Sigmoid colon (tissue), 7 donors: ENCODE measurements at places on chromosomes 5 and 9. TPM values are rescaled to one million over a fixed set of nuclear protein-coding genes. Genes with fewer than 3 reads are reported as not detected.

Gene FAM163B
- total RNA-seq: 1.1 TPM

- H3K27ac ChIP-seq: no peak overlapping the region
- H3K27me3 ChIP-seq: no peaks in the 10 kb centered on the region
- no peaks in the 10 kb centered on the region for H3K4me1 ChIP-seq
- no peaks in the 10 kb centered on the region for H3K36me3 ChIP-seq
- H3K4me3 ChIP-seq: no peak overlapping the region
Observed at GRCh38 chr9:36451949-36452348, 51.9 kb upstream of the RNF38 start.

DNA sequence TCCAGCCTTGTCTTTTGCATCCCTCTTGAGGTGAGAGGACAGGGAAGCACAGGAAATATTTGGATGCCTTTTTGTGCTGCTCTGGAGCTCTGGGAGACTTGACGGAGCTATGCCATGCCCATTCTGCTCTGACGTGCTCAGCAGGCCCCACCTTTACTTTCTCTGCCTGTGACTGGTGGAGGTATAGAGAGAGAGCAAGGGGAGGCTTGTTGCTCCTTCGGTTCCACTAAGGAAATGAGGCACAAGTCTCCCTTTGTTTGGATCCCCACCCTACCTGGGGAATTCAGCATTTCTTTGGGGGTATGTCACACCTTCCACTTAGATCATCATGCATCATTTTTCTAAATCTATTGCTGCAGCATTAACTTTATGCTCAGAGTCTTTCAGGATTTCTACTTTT, 121.8 kb upstream of the CNTLN start:
- no peaks in the 10 kb centered on the region for H3K4me1 ChIP-seq
- H3K4me3 ChIP-seq: no peak overlapping the region
- no peak overlapping the region for H3K27ac ChIP-seq

- no peak overlapping the region for H3K4me3 ChIP-seq
- no peak for DNase-seq
- no peaks in the 10 kb centered on the region for H3K27me3 ChIP-seq
- no peaks in the 10 kb centered on the region for H3K36me3 ChIP-seq
Observed at GRCh38 chr9:121819428-121820231, 168.2 kb downstream of the DAB2IP start.

Gene INSL4
- not detected for total RNA-seq

GRCh38 chr9:136820971-136821825, 13.4 kb downstream of the RABL6 start:
- H3K27me3 ChIP-seq: no peaks in the 10 kb centered on the region
- peaks cover 17% of the 10 kb centered on the region for H3K4me1 ChIP-seq
- DNase-seq: no peak
- no peak overlapping the region for H3K4me3 ChIP-seq
- peaks cover 35% of the 10 kb centered on the region for H3K36me3 ChIP-seq

GRCh38 chr5:171647043-171647903, 138.3 kb upstream of the SMIM23 start:
- H3K4me3 ChIP-seq: no peak overlapping the region
- no peak for DNase-seq
- H3K27ac ChIP-seq: no peak overlapping the region
- H3K27me3 ChIP-seq: no peaks in the 10 kb centered on the region
- no peaks in the 10 kb centered on the region for H3K36me3 ChIP-seq

- peaks cover 16% of the 10 kb centered on the region for H3K36me3 ChIP-seq
- peak overlapping the region; percentile 28 for H3K27ac ChIP-seq
- no peak overlapping the region for H3K4me3 ChIP-seq
- DNase-seq: no peak
- peaks cover 13% of the 10 kb centered on the region for H3K27me3 ChIP-seq
- peaks cover 31% of the 10 kb centered on the region for H3K4me1 ChIP-seq
Observed at GRCh38 chr9:137042751-137043727, 2.9 kb downstream of the NPDC1 start.

DNA sequence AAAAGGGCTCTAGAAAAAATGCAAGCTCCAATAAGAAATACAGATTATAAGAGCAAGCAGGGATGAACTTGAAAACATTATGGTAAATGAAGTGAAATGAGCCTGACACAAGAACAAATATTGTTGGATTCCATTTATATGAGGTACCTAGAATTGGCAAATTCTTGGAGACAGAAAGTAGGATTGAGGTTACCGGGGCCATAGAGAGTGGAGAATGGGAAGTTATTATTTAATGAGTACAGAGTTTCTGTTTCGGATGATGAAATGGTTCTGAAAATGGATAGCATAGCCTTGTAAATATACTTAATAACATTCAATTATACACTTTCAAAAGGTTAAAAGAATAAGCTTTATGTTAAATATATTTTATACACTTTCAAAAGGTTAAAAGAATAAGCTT, 75.6 kb upstream of the SLC12A2 start:
- no peak overlapping the region for H3K4me3 ChIP-seq
- H3K36me3 ChIP-seq: no peaks in the 10 kb centered on the region
- H3K27ac ChIP-seq: no peak overlapping the region

- no peak for DNase-seq
- H3K36me3 ChIP-seq: no peaks in the 10 kb centered on the region
- H3K4me1 ChIP-seq: peaks cover 2% of the 10 kb centered on the region
- peak overlapping the region; percentile 9 for H3K4me3 ChIP-seq
- H3K27ac ChIP-seq: no peak overlapping the region
Observed at GRCh38 chr9:14281136-14281795, 32.7 kb downstream of the NFIB start.

DNA sequence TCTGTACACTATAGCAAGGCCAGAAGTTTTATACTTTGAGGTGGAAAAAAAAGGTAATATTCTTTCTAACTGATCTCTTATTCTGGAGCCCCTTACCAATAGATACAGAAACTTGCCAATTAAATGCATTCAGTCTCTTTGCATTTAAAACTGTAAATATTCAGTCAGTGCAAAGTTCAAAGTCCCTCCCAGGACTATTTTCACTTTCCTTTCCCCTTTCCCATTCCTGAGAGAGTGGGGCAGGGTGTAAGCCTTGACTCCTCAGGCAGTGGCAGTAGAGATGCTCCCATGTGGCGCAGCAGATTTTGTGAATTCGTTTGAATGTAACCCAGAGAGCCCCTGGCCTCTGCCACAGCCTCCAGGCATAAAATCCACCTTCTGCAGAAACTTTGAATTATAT, 29.9 kb downstream of the CETN3 start:
- H3K27me3 ChIP-seq: no peaks in the 10 kb centered on the region
- no peak overlapping the region for H3K4me3 ChIP-seq
- no peak overlapping the region for H3K27ac ChIP-seq

Gene SLC2A6
- 1.4 TPM for total RNA-seq

DNA sequence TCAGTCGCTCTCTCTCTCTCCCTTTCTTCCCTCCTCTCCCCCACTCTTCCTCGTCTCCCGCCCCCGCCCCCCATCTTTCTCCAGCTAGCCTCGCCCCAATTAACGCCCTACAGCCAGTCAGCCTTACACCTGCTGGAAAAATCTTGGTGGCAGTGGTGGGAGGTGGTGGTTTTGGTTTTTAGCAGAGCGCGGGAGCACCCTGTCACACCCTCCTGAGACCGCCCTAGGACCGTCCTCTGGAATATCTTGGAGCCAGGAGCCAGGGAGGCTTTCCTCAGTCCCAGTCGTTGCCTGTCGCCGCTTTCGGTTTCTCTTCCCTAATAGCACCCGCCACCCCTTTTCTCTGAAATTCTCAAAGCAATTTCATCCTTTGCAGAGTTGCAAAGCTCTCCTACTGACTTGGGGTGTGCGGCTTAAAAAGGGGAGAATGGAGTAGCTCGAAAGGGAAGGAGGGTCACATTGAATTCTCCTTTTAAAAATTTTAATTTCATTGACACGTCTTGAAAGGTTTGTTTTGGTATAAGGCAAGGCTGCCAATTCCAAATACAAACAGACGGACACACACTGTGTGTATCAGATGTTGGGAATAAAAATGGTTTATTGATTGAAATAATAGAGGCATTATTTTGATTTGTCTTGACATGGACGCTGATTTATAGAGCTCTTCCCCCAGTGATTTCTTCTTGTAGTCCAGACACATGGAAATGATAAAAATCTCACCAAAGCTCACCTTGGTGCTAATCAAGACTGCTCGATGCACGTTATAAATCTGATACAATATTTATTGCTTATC, 301.3 kb downstream of the PARP8 start:
- peaks cover 40% of the 10 kb centered on the region for H3K27me3 ChIP-seq
- peak overlapping the region; percentile 41 for H3K4me3 ChIP-seq
- no peak for DNase-seq
- H3K4me1 ChIP-seq: peaks cover 16% of the 10 kb centered on the region

Gene FBP2
- not detected for total RNA-seq

- H3K4me1 ChIP-seq: no peaks in the 10 kb centered on the region
- H3K27ac ChIP-seq: no peak overlapping the region
- H3K4me3 ChIP-seq: no peak overlapping the region
- no peak for DNase-seq
Observed at GRCh38 chr5:77640589-77641396, 2.3 kb upstream of the OTP start.

DNA sequence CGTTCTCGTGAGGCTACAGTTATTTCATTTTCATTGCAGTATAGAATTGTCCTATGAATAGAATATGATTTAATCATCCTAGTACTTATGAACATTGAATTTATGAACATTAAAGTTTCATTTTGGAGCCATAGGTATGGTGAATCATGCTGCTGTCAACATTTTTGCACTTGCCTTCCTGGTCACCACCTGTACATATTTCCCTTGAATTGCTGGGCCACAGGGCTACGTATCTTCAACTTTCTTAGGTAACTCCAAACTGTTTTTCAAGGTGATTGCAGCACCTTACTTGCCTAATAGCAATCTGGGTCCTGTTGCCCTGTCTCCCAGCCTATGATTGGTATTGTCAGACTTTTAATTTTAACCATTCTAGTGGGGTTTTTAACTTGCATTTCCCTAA, 6.5 kb upstream of the RNF145 start:
- no peaks in the 10 kb centered on the region for H3K36me3 ChIP-seq
- no peak overlapping the region for H3K27ac ChIP-seq
- no peak for DNase-seq
- no peaks in the 10 kb centered on the region for H3K27me3 ChIP-seq
- no peak overlapping the region for H3K4me3 ChIP-seq

- no peak overlapping the region for H3K4me3 ChIP-seq
- H3K27ac ChIP-seq: no peak overlapping the region
- no peaks in the 10 kb centered on the region for H3K36me3 ChIP-seq
- no peaks in the 10 kb centered on the region for H3K4me1 ChIP-seq
- DNase-seq: no peak
Observed at GRCh38 chr5:16685069-16685468, 68.3 kb upstream of the RETREG1 start.

DNA sequence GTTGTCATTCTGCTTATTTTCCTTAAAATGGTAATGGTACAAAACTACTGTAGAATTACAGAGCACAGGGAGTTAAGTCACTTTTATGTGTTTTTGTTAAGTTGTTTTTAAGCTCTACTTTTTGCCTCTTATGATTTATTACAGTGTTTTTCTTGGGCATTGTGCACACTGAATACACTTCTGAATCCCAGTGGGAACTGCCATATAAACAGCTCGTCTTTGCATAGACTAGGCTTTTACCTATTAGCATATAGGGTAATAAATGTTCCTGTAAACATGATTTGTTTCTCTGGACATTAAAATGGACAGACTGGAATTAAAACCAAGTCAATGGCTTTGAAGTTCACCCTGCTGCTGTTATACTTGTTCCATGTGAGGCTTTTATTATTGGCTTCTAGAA, 12.2 kb downstream of the KLF9 start:
- DNase-seq: no peak
- peak overlapping the region; percentile 74 for H3K27ac ChIP-seq
- H3K27me3 ChIP-seq: no peaks in the 10 kb centered on the region
- no peaks in the 10 kb centered on the region for H3K36me3 ChIP-seq
- H3K4me1 ChIP-seq: peaks cover 98% of the 10 kb centered on the region
- no peak overlapping the region for H3K4me3 ChIP-seq

DNA sequence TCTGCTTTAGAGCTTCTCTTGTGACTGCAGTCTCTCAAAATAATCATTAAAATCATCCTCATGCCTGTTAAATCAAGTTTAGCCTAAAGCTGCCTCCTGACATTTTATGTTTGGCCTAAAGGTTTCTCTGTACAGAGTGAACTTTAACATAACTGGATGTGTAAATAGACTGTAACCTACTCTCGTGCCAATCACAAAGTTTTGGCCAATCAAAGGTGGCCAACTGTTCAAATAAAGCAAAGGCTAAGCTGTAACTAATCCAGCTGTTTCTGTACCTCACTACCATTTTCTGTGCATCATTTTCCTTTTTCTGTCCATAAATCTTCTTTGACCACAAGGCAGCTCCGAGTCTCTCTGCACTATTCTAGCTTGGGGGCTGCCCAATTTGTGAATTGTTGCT, 86.2 kb downstream of the GCNT1 start:
- no peak overlapping the region for H3K4me3 ChIP-seq
- H3K27ac ChIP-seq: no peak overlapping the region
- no peaks in the 10 kb centered on the region for H3K4me1 ChIP-seq
- no peaks in the 10 kb centered on the region for H3K36me3 ChIP-seq
- no peaks in the 10 kb centered on the region for H3K27me3 ChIP-seq
- DNase-seq: no peak

GRCh38 chr9:36880075-36880474, 154.0 kb downstream of the PAX5 start:
- no peak overlapping the region for H3K4me3 ChIP-seq
- H3K27me3 ChIP-seq: no peaks in the 10 kb centered on the region
- peak; percentile 45 for DNase-seq
- H3K4me1 ChIP-seq: no peaks in the 10 kb centered on the region
- no peak overlapping the region for H3K27ac ChIP-seq

GRCh38 chr5:146283344-146283761, 55.3 kb upstream of the POU4F3 start:
- H3K4me3 ChIP-seq: no peak overlapping the region
- peak overlapping the region; percentile 36 for H3K27ac ChIP-seq
- H3K27me3 ChIP-seq: no peaks in the 10 kb centered on the region
- H3K4me1 ChIP-seq: no peaks in the 10 kb centered on the region
- no peak for DNase-seq

DNA sequence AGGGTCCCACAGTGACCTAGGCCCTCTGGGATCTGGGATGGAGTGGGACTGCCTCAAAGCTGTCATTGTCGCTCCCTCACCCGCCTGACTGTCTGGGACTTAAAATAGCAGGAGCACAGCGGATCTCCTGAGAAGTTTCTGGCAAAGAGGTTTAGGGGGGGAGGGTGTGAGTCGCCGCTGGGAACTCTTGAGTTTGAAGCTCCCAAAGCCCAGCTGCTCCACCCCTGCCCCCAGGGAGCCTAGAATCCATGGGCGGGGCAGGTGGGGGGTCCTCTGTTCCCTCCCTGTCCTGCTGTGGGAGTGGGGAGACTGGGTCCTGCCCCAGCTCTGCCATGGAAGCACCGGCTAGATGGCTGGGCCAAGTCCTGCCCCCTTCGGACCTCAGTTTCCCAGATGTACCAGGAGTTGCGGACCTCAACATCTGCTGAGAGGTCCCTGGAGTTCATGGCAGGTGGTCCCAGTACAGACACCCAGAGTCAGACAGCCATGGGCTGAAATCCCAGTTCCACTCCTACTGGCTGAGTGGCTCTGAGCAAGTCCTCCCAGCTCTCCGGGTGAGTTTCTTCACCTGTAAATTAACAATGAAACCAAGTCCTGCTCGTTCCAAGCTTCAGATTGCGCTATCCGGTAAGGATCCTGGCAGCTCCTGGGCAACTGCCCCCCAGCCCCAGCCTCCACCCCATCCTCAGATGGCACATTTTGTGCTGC, 985 bp upstream of the WDR38 start:
- H3K4me1 ChIP-seq: no peaks in the 10 kb centered on the region
- no peaks in the 10 kb centered on the region for H3K27me3 ChIP-seq
- DNase-seq: no peak
- H3K36me3 ChIP-seq: peaks cover 11% of the 10 kb centered on the region
